H4 (cell line): ENCODE measurements at places on chromosomes 6 and 20. TPM values are rescaled to one million over a fixed set of nuclear protein-coding genes. Genes with fewer than 3 reads are reported as not detected.

DNA sequence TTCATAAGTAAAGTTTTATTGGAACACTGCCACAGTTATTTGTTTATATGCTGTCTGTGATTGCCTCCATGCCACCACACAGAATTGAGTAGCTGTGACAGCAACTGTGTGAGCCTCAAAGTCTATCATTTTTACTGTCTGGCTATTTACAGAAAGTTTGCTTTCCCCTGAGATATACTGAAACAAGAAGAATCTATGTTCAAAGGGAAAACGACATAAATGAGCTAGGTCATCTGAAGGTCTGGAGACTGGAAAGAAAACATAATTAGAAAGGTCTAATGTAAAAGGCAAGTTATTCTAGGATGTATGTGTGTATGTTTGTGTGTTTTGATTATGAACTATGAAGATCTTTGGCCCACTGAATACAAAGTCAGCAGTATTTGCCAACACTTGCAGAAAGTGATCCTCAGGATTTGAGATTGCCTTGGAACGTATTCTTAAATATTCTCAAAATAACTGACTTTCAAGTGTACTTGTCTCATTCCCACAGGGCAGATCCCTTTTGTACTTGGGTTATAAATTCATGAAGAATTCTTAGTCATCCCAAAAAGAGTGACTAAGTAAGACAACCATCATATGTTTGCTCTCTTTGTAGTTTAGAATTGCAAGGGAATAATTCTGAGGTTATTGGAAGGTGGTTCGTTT, 677.7 kb downstream of the DOK5 start:
- no peak for DNase-seq

DNA sequence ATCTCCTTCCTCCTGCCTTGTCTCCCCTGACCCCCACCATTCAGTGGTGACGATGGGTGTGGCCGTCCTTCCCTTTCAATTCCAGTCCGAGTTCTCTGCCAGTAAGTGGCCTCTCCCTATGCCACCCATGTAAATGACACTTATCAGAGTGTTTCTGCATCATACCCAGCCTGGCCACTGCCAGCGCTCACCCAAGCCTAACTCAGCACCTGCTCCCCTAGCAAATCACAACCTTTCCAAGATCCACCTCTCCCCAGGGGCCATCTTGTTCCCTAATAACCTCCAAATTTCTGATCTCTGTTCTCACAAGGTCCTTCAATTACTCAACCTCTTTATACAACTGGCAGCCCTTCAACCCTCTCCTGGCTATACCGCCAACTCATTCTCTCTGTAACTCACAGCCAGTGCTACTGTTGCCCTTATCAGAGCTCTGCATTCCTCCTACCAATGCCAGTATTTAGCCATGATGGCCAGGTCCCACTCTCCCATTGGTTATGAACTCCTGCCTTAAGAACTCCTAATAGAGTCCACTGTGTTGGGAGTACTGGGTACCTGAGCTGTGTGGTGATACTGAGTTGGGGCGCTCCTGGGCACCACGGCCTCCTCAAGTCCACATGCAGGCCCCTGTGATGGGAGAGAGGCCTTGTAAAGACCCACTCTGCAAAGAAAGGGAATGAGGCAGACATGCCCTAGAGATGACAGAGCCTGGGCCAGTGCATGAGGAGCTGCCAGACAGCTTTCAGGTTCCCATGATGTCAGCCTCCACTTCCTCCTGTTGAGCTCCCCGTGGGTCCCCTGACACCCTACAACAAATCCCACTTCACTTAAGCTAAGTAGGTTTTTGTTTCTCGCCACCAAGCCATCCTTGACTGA, 187.4 kb upstream of the RREB1 start:
- no peak for DNase-seq

DNA sequence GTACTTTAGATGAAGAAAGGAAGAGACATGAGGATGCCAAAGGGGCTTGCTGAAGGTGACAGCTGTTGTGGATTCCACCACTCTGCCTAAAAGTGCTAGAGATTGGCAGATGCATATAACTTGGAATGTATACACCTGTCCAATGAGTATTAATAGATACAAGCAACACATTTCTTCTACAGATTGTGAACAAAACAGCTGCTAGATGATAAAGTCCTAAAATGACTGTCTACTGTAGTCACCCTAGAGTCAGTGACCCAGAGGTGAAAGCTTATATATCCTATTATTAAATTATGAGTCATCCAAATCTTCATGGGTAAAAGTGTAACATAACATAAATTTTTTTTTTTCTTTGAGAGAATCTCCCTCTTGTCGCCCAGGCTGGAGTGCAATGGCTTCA, 5.2 kb downstream of the RNF217 start:
- DNase-seq, result no peak

GRCh38 chr6:130796313-130796905, 30.8 kb upstream of the SMLR1 start:
- DNase-seq, result peak; percentile 18

DNA sequence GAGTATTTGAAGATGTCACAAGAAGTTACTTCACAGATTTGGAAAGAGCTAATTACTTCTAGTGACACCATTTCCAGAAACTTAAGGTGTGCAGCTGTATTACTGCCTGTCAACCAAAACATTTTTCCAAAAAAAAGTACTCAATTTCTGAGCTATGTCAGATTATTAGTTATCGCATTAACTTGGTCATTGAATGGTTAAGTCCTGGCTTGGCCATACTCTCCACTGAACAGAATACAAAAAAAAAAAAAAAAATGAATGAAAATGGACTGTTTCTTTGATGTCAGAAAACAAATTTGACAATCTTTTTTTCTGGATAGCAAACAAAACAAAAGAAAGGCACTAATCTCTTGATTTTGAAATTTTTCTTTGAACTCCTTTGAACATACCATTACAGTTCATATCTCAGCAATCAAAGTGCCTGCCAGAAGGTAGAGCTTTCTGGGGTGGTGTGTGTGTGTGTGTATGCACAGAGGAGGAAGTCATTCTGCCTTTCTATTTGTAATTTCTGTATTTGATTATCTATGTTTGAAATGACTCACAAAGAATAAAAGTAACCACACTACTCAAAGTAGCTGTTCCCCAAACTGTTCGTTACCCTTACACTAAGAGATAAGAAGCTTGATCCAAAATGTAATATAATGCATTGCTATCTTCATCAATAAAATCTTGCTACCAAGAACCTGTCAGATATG, 210.8 kb upstream of the FUT9 start:
- no peak for DNase-seq

DNA sequence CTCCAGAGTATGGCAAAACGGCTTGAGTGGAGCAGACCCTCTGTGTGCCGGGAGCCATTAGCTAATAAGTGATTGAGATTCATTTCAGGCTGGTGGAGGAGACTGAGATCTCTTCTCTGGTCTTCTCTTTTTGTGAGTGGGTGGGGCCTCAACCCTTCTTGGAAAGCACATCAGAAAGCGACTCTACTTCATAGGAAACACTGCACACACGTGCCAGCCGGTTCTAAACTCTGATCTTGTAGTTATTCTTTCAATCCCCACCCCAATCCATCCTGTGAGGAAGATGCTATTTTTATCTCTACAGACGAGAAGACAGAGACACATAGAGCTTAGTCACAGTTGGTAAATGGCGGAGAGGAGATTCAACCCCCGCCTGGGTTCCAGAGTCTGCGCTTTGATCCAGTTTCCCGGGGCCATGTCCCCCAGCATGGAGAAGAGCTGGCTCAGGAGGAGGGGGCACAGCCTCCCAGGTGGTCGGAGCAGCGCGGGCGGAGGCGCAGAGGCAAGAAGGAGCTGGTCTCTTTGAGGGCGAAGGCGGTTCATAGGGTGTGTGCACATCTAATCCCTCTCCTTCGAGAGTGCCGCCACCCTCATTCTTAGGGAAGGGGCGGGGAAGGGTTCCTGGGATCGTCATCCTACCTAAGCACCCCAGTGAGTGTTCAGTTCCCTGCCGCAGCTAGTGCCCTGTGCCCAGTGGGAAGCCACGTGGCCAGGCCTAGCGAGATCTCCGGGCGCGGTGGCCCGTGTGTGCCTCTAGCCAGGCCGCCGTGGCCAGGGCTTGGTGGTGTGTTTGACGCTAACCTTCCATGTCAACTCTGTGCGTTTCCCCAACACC, 49.0 kb upstream of the TAGAP start:
- no peak for DNase-seq

- DNase-seq, result no peak
Measured at GRCh38 chr20:5261763-5262162, 55.0 kb downstream of the PROKR2 start.

GRCh38 chr20:58372806-58373205, 16.2 kb upstream of the VAPB start:
- DNase-seq, result no peak

- no peak for DNase-seq
Measured at GRCh38 chr6:90885611-90886056, 298.8 kb upstream of the MAP3K7 start.

- no peak for DNase-seq
Measured at GRCh38 chr6:36651659-36652379, 26.7 kb upstream of the CDKN1A start.

DNA sequence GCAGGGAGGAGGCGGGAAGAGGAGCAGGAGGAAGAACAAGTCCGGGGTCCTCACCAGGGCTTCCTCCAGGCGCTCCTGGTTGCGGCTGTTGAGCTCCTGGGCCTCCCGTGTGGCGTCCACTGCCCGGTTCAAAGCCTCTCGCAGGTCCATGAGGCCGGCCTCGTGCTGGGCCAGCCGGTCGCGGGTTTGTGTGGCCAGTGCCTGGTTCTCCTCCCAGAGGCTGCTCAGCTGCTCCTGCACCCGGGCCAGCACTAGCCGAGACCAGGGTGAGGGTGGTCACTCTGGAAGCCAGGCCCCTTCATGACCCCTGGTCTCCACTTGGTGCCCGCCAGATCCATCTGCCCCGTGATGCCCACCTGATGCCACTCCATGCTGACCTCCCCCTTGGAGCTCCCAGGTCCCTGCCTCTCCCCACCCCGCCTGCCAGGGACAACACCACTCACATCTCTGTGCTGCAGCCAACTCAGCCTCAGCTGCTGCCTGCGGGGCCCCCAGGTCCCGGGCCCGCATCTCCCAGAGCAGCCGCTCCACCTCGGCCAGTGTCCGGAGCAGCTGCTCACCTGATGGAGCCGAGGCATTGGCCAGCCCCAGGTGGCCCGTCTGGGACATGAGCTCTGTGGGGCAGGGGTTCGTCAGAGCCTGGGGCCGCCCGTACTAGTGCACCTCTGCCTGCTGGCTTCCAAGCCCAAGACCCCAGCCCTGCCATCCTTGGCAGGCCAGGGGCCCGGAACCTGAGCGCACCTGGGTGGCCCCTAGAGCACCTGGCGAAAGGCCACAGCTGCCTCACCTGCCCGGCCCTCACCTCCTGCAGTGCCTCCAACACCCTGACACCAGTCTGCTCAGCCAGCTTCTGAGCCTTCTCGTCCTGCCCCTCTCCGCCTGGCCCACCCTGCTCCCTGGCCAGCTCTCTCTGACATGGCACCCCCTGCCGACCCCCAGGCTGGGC, 15.9 kb downstream of the ADRM1 start:
- no peak for DNase-seq

DNA sequence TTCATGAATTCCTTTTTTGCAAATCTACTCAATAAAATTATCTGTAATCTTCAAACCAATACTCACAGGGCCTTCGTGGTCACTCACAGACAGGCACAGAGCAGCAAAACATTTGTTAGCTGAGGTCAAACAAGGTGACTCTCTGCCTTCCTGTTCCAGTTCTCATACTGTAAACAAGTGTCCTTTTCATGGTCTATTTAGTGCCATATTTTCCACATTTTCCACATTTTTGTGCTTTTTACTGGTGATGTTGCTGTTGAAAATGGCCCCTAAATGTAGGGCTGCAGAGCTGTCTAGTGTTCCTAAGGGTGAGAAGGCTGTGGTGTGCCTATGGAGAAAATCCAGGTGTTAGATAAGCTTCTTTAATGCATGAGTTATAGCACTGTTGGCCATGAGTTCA, 133.1 kb upstream of the COL21A1 start:
- DNase-seq, result no peak

DNA sequence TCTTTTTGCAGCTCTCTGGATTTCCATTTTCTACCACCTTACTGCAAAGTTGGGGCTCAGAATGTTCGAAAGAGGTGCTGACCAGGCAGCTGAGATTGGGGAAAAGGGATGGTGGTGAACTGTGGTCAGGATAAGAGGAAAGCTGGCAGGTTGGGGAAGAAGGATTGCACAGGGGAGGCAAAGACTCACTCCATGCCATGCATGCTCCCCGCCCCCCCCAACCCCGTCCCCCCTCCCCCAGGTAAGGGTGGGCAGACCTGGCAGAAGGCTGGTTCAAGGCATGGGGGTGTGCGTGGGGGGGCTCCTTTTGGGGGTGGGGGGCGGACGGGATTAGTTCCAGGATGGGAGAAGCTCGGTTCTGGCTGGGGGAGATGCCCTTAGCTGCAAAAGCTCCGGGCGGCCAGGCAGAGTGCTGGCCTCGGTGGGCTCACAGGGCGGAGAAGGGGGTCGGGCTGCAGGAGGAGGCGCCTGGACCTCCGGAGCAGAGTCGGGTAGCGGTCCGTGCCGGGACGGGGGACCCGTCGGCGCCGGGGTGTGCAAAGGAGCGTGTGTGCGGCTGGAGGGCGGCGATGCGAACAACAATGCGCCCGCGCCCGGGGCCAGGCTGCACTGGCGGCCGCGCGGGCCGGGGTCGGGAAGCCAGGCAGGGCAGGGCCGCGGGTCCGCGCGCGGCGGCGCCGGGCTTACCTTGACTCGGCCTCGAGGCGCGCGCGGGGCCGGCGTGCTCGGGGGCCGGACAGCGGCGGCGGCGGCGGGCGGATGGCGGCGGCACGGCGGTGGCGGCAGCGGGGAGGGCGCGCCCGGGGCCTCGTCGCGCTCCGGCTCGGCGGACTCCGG, 880 bp downstream of the ADNP start:
- no peak for DNase-seq

- no peak for DNase-seq
Measured at GRCh38 chr6:12718015-12718414, 1.4 kb downstream of the PHACTR1 start.

DNA sequence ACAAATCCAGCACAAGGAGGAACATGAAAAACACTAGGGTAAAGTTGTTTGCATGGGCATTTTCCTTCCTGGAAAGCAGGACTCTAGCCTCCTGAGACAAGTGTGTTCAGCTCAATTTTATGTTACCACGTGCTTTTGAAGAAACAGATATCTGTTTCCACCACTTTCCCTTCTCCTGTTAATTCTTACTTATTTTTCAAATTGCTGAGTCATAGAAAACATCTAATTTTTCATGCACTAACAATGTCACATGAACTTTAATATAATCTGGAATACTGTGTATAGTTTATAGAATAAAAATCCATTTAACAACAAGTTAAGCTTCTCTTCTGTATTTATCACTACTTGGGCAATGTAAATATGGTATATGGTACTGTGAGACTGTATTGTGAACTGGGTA, 174.2 kb downstream of the ISM1 start:
- DNase-seq, result no peak

DNA sequence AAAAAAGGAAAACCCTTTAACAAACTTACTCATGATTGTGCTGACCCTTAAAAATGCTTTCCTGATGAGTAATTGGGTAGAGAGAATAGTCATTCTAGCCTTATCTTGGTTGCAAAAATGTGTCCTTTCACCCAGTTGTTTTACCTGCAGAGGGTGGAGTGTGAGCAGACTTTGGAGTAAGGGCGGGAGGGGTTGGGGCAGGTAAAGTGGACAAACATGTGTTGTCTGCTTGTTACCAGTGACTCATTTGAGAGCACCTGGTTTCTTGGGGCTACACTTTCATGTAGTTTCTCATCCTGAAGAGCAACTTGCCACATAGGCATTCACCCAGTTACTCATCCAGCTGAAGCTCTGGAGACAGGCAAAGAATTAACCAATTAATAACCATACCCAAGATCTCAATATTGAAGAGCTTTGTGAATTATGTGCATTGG, 121.1 kb downstream of the TNFRSF21 start:
- DNase-seq, result peak; percentile 27

- DNase-seq, result no peak
Measured at GRCh38 chr20:57053067-57053466, 213.4 kb downstream of the BMP7 start.

The SLC26A8 gene
- 0.04 TPM in 1 of 2 replicates, not detected in the other for total RNA-seq

The TBX18 gene
- total RNA-seq, result 0.47 and 0.48 TPM in 2 replicates

The MTG2 gene
- total RNA-seq, result 13.3 and 18.0 TPM in 2 replicates

The EPM2A gene
- 6.9 and 8.4 TPM in 2 replicates for total RNA-seq
